ENCODE measurements at places on chromosomes 7 and 10.

DNA sequence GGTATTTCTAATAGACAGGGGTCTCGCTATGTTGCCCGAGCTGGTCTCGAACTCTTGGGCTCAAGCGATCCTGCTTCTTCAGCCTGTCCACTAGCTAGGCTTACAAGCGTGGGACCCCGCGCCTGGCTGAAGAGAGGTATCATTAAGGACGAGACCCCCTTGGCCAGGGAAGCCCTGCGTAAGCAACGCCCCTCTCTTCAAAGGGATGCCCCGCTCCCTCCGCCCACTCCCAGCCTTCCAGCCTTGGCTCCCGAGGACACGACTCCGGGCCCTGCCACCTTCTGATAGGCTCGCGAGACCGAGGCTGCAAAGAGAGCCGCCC is 220 bp upstream of the ZKSCAN5 start:
- no peak for DNase-seq

DNA sequence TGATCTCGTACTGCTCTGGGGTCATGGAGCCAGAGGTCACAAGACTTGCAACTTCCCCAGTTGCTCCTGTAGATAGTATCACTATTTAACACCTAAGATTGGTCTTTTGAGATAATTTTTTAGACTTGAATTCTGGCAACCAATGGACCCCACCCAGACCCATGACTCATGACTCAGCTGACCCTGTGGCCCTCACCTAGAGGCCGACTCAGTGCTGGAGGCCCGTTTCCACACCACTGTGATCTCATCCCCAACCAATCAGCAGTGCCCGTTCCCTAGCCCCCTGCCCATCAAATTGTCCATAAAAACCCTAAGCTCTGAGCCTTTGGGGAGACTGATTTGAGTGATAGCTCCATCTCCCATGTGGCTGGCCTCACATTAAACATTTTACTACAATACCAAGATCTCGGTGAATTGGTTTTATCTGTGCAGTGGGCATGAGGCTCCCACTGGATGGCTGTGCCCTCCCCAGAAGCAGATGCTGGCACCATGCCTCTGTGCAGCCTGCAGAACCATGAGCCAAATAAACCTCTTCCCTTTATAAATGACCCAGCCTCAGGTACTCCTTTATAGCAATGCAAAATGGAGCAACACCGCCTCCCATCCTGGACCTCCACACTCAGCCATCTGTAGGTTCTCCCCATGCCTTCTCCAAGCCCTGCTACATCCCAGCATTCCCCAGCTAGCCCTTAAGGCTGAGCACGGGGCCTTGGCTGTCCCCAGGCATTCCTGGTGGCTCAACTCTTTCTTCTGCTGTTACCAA is 98.8 kb downstream of the PRKAG2 start:
- DNase-seq, result no peak

DNA sequence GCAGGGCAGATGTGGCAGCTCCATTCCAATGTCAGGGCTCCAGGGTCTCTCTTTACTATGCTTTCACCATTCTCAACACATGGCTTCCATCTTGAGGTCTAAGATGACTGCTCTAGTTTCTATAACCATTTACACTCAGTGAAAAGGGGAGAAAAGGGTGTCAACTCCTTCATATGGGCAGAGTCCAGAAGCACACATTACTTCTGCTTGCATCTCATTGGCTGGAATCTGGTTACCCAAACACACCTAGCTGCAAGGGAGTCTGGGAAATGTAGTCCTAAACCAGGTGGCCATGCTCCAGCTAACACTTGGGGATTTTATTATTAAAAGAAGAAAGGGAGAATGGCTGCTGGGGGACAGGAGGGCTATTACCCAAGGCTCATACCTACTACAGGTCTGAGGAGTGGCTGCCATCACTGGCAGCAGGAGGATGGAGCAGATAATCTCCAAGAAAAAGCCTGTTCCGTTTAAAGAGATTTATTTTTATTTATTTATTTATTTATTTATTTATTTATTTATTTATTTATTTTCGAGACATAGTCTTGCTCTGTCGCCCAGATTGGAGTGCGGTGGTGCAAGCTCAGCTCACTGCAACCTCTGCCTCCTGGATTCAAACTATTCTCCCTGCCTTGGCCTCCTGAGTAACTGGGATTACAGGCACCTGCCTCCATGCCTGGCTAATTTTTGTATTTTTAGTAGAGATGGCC is 29.1 kb upstream of the LBX1 start:
- no peak for DNase-seq

DNA sequence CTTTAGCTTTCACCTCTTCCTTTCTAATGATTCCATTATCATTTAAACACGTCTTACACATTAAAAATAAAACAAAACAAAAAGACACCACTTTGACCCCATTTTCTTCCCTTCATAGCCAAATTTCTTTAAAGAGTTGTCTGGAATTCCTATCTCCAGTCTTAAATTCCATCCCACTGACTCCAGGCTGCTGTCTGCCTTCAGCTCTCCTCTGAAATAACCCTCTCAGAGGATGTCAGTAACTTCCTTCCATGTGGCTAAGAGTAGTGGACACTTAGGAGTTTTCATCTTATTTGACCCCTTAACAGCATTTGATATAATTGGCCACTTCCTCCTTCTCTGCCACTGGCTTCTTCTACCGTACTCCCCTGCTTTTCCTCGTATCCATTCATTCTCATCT is 69.6 kb upstream of the MKX start:
- no peak for DNase-seq

DNA sequence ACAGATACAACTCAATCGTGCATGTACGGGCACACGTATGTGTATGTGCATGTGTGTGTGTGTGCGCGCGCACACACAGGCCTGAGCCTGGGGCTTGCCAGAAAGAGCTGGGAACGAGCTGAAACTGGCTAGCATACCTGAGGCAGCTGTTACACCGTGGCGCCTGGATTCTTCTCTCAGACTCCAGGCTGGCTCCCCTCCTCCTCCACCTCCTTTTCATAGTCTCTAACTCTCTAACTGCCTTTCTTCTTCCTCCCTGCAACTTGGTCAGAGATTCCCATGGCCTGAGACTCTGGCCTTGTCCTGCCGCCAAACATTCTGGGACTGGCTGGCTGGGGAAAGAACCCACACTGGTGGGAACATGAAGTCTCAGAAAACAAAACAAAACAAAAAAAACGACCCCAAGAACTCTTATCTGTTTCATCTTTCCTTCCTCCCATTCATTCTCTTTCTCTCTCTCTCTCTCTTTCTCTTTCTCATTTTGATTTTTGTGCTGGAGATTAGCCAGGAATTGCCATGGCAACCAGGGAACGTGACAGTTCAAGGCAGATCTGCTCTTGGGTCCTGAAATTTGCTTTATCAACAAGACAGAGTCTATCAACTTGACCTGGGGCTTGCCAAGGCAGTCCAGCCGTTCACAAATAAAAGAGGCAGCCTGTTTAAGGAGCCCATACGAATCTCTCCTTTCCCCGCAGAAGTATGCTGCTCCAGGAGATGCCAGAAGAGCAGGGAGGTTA is 76.8 kb upstream of the SEM1 start:
- DNase-seq, result no peak

DNA sequence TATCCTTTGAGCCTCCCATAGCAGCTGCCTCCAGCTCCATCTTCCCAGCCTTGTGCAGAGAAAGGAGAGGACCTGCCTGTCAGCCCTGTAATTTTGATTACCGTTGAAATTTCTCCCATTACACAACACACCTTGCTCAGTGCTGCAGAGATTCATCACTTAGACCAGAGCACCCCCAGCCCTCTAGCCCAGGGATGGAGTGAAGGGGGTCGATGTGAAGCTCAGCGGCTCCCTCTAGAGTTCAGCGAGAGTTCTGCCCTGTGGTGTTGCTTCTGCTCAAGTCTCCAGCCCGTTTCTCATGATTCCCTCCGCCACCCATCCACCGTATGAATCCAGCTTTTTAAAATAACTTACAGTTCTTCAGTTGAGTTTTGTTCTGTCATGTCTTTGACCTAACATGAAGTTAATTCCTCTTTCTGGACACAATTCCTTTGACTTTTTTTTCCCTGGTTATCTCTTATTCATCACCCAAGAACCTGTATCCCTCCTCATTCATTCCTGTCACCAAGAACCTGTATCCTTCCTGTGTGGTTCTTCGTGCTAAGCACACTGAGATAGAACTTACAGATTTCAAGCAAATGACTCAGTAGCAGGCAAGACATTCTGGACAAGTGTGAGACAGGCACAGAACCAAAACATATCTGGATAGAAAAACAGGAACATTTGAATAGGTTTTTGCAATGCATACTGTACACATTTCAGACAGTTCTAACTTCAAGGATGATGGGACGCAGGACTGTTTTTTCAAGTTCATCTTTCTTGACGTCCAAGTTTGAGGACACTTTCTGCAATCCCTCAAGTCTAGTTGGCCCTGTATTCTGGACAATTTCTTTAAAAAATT is 35.0 kb upstream of the ZNF32 start:
- DNase-seq, result peak; percentile 19

DNA sequence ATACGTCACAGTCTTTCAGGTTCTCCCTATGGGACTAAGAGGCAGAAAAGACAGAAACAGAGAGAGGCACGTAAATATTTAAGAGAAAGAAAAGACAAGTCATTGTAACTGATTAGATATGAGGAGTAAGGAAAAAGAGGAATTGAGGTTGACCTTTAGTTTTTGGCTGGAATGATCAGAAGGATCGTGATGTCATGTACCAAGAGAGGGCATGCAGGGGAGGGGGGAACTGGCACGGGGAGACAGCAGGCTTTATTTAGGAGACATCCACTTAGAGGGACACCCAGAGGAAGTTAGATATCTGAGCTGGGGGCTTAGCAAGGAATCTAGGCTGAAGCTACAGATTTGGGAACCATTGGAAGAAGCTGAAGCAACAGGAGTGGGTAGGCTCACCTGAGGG is 9.2 kb upstream of the LRRC20 start:
- DNase-seq, result no peak

DNA sequence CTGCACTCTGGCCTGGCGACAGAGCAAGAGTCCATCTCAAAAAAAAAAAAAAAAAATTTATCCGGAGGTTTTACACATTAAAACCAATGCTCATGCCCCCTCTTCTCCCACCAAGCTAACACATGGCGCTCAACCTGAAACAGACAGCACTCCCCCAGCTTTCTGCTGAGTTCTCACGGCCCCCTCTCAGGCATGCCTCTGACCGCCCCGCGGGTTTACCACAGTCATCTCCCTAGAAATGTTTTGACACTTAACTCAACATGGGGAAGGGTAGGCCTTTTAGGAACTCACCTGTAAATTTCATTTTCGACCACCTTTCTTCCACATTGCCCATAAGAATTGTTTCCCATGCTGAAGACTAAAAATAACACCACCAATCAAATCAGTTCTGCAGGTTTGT is 9.3 kb downstream of the RCC1L start:
- DNase-seq, result no peak

DNA sequence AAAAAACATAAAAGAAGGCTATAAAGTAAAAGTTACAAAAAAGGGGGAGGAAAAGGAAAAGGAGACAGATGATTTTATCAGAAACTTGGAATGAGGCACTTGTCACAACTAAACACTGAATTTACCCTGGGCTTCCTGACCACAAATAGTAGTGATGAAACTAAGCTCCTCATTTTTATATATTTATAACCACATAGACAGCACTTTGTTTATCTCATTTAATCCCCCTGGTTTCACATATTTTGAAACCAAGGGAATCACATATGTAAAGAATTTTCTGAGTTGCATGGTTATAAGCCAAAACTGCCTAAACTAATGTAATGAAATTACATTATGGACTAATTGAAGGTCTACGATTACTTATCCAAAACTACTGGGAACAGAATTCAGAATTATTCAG is 39.6 kb upstream of the MET start:
- DNase-seq, result no peak
